ENCODE measurements at places on chromosomes 2 and 18.

DNA sequence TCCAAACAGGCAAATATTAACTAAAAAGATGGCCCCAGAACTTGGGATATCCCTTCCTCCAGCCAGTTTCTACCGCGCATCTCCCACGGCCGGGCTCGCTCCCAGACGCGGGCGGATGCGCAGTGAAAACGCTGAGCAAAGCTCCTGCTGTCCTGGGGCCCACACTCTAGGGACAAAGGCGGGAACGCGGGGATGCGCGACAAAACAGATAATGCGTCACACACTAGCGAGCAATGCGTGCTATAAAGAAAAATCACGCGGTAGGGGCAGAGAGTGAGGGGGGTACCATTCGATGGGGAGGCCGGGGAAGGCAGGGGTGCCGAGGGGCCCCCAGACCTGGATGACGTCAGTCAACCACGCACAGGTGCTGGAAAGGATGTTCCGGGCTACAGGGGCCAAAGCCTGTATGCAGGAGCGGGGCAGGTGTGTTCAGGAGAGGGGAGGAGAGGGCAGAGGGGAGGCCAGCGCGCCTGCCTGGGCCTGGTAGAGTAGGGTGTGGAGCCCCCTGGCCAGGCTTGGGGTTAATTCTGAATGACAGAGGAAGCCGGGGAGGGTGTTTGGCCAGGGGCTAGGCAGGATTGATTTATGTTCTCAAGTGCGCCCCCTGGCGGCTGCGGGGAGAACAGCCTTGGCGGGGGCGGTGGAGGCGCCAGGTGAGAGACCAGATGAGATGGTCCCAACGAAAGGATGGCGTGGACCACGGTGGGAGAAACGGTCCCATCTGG lies 14.9 kb upstream of the ITM2C start:
- no peak for DNase-seq

DNA sequence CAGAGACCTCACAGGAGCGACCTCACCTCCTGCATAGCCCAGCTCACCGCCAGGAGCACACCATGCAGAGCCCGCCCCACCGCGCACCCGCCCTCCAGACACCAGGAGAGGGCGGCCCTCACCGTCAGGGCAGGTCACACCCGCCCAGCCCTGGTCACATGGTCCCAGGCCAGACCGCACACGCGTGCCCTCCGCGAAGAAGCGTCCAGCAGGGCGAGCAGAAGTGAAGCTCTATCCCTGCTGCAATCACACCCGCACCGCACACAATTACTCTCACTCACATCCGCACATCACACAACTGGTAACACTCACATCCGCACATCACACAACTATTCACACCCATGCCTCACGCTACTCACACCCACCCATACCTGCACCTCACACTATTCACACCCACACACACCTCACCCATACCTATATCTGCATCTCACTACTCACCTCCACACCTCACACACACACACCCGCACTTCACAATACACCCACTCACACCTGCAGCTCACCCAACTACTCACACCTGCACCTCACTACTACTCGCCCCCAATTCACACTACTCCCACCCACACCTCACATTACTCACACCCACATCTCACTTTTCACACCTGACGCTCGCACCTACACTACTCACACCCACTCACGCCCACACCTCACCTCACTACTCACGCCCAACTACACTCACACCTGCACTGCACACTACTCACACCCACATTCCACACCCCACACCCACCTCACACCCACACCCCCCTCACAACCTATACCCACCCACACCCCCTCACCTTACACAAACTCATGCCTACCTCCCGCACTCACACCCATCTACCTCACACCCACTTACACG lies 242.0 kb downstream of the HDAC4 start:
- DNase-seq = no peak

DNA sequence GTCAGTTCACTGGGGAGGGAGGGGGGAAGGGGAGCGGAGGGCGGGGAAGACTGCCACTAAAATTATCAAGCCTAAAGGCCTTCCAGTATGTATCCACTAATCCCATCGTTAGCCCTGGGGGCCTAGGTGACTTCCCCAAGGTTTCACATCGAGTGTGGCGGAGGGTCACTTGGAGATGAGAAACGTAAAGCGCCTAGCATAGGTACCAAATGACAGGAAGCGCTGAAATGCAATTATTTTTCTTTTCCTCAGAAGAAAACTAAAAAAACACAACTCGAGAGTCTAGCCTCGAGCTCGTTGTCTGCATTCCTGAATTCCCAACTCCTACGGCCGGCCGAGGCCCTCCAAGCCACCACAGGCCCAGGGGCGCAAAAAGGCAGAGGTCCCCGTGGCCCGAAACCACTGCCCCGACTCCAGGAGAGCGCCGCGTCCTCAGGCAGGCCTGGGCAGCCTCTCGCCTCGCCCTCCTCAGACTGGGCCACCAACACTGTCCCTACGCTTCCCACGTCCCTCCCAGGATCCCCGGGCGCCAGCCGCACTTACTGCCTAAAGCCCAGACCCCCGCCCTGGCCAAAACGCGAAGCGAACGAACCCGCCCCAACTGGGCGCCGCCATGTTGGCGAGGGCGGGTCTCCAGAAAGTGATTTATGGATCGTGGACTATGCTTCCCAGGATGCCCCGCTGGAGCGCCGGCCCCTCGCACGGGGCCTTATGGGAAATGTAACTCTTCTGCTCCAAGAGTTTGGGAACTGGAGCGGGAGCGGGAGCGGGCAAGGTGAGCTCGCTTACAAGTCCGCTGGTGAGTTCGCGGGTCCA lies at the start of gene USP40:
Gene USP40 (minus strand): TSS at position 642 of the 816 bp plus-strand sequence. CDS start 1,228 bp downstream, outside the sequence.
- DNase-seq = peak; percentile 84

DNA sequence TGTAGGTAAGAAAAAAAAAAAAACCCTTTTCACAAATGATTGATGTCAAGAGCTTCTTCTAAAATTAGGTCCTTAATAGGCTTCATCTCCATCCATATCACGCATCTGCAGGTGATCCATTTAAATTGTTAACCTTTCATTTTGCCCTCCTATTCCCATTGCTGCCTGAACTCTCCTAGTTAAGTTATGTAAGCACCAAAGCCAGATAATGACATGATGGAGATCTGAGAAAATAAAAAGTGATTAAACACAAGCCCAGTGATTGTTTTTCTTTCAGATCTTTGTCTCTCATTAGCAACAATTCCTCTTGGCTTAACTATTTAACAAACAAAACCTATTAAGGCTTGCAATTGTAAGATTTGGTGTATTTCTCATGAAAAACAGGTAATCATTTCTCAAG lies 20.0 kb downstream of the LANCL1 start:
- DNase-seq = no peak

DNA sequence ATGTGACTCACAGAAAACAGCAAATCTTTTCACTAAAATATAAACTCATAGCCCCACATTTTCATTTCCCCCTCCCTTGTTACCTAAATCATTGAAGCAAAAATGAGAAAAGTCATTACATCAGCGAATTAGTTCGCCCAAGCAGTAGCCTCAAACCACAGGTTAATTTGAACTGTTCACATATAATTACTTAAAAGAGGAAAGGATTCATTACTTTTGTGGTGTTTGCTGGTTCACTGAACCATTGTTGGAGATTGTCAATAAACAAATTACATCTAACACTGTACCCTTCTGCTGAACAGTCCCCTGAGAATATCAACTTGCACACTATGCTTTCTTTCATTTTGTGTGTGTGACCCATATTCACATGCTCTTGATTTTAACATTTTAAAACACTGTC lies 238.7 kb downstream of the ERBB4 start:
- DNase-seq = no peak

DNA sequence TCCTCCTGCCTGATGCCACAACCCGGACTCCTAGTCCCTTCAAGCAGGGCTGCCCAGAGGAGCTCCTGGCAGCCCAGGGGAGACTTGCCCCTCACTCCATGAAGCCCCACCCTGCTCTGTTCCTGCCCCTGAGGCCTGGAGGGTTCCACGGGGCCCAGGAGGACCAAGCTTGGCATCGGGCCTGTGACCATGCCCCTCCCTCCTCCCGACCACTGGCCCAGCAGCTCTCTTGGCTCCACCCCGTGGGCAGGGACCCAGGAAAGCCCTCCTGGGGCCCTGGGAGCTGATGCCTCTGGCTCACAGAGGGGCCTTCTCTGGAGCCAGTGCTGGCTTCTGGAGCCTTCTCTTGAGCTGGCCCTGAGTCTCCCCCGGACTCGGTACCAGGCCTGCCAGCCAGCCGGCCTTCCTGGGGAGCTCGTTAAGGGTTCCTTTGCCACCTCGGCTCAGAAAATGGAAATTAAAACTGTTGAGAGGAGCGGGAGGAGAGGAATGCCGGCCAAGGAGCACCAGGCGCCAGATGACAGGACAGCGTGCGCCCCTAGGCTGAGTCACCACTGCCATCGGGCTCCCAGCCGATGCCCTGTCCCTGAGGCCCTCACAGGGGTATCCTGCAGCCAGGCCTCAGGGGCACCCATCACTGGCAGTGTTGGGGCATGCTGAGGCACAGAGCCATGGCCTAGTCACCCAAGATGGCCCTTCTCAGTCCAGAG lies 40.6 kb upstream of the SNED1 start:
- no peak for DNase-seq

- DNase-seq = no peak
Observed at GRCh38 chr2:215293879-215294278, 18.0 kb upstream of the ATIC start.

DNA sequence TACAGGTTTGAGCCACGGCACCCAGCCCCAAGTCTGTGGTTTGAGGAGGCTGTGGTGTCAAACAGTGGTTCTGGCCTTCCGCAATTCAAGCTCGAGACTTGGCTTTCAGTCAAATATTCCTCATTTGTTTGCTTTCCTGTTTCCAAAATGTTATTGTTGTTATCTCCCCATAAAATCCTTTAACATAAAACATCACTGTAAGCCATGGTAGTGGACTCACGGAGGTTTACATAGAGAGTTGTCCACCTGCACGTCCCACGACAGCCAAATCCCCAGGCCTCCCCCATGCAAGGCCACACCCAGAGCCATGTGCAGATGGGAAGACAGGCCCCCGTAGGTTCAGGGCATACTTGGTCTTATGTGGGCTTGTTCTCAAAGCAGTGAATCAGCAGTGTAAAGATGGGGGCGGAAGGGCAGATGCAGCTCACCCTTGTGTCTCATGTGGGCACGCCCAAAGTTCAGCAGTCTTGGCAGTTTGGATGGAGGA lies 18.9 kb upstream of the ST3GAL5 start:
- DNase-seq = peak; percentile 90

GRCh38 chr18:6976935-6977334 lies 140.7 kb downstream of the LAMA1 start:
- DNase-seq = no peak

GRCh38 chr2:43542285-43542933 lies 53.4 kb downstream of the THADA start:
- no peak for DNase-seq

DNA sequence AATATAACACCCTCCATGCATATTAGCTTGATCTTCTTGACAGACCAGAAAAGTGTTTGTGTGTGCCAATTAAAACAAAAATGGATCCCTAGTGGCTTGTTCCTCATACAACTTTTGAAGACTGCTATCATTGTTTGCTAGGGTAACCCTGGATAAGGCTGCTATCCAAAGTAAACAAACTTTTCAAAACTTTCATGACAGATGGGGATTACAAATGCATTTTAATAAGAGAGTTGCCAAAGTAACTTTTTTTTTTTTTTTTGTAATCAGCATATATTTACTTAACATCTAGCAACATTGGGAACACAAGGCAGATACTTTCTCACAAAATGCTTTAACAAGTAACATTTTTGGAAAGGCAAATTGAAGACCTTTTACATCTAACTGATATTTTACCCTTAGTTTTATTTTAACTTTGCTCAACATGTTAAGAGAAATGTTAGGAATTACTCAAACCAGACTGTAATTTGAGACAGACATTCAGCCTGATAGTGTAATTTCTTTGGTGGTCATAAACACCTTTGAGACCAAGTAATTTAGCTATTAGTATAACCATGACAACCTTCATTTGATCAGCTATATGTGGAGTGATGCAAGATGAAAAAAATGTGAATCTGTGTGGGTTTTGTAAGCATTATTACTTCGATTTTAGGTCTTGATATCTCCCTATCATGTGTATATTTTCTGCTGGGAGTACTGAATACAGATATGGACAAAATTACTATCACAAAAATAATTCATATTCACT lies 300.9 kb downstream of the ARHGAP15 start:
- DNase-seq = peak; percentile 68

- DNase-seq = no peak
Observed at GRCh38 chr2:225052703-225053102, 10.4 kb upstream of the DOCK10 start.

DNA sequence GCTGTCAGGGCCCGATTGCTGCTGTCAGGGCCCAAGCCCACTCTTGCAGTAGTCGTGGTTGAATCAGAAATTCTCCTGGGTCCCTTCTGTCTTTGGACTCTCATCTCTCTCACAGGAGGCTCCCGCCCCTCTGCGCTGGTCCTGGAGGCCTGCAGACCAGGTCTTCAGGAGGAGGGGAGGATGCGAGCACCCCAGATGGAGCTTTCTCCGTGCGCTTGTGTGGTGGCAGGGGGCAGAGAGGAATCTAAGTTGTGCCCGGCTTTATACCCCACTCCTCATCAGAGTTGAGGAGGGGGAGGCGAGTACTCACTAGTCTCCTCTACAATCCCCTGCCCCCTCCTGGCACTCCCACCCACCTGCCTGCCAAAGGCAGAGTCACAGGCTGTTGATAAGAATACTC lies 10.4 kb downstream of the EN1 start:
- no peak for DNase-seq

DNA sequence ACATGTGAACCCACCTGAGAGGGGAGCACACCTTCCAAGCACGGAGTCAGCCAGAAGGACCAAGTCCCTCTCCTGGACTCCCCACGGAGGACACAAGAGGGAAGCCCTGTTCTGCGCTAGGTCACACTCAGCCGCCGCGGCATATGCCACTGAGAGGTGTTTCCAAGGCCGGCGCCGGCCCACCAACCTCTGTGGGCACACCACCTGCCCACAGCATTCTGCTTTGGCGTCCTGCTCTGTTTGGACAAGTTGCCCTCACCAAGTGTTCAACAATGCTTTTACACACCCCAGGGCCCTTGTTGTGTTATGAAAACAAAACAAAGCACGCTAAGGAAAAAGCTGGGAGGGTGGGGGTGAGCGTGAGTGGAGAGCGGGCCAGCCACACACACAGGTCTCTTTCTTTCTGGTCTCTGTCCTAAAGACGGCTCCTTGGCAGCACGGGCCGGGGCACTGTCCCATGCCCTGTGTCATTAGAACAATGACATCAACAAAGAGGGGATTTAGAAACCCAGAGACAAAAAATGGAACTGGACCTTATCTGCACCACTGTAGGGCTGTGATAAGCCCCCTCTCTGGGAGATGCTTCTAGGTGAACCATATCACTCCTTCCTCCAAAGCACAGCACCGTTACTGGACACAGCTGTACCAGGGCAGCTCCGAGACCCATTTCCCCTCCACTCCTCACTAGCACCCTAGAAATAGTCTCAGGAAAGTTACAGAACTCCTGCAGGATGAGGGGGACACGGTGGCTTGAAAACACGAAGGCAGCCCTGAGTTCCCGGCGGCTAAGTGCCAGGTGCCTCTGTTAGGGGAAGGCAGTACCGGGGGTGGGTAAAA lies 17.0 kb downstream of the SMAD7 start:
- no peak for DNase-seq

DNA sequence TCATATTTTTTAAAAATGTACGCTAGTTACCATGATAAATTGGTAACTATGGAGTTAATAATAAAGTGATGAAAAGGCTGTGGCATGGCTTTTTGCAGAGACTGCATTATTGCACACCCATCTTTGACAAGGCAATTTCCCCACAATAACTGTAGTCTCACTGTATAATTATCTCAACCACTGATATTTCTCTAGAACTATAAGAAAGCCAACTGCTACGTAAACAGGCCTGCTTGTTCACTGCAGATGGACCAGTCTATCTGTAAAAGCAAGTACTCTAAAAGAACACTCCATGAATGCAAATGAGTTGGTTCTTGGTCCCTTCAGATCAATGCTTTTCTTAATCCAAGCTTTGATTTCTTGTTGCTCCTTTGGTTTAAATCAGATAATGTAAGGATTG lies 218.7 kb downstream of the RBM43 start:
- DNase-seq = no peak
